ENCODE measurements at places on chromosomes 2 and 18. TPM values are rescaled to one million over a fixed set of nuclear protein-coding genes. Genes with fewer than 3 reads are reported as not detected.

GRCh38 chr2:111661286-111661940 lies 222.6 kb downstream of the ANAPC1 start:
- H3K4me1 ChIP-seq: peaks cover 45% of the 10 kb centered on the region
- peaks cover 3% of the 10 kb centered on the region for H3K36me3 ChIP-seq
- H3K27me3 ChIP-seq: peaks cover 22% of the 10 kb centered on the region
- no peak for DNase-seq

DNA sequence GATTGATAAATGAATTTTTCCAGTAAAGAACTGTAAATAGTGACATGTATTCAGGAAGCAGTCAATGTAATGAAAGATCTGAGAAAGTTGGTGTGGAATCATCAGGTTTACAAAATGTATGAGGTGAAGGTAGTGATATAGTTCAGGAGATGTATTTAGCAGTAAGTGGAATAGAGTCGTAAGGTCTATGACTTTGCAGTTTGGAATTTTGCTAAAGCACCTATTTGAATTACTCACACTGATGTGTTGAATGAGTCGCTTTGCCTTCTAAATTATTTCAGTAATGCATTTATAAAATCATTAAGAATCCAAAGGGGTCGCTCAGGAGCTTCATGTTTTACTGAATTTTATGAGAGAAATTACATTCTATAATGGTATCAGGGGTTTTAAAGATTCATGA lies 713.7 kb downstream of the DSC3 start:
- no peaks in the 10 kb centered on the region for H3K4me1 ChIP-seq
- no peak overlapping the region for H3K27ac ChIP-seq
- H3K36me3 ChIP-seq: no peaks in the 10 kb centered on the region
- no peaks in the 10 kb centered on the region for H3K27me3 ChIP-seq
- no peak for DNase-seq

Gene TUBA4B
- not detected for total RNA-seq

DNA sequence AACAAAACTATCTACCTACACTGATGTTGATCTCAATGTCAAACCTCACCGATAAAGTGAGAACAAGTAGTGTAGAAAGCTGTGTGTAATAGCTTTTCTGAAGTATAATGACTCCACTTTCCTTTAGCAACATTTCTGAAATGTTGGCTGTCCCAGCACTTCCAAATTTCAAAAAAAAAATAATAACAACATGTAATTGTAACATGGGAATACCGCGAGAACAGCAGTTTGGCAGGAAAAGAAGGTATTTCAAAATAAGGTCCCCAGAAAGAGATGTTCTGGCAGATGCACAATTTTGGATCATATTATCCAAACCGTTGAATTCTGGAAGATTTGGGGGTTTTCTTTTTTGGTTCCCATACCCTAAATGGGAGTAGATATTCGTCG lies 352.0 kb downstream of the ARHGAP15 start:
- no peak overlapping the region for H3K4me3 ChIP-seq
- H3K27ac ChIP-seq: no peak overlapping the region
- peaks cover 2% of the 10 kb centered on the region for H3K36me3 ChIP-seq

DNA sequence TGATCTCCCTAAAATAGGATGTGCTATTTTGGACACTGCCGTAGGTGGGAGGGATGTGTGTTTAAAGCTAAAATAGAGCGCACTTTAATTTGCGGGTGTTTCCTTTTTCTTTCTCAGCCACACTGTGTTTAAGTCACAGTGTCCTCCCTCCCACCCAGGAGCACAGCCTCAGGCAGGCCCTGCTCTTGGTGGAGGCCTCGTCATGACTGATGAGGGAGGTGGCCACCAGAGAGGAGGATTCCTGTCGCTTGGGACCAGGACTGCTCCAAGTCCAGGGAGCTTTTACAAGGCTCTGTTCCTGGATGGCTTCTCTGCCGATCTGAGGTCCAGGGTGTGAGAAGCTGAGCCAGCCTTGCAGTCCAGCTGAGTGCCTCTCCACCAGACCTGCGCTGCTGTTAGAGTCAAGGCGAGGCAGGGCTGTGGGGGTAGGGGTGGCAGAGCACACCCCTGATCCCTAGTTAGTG lies 33.5 kb downstream of the INPP4A start:
- peaks cover 99% of the 10 kb centered on the region for H3K4me1 ChIP-seq
- H3K36me3 ChIP-seq: peaks cover 17% of the 10 kb centered on the region
- DNase-seq: no peak
- H3K4me3 ChIP-seq: peak overlapping the region; percentile 39
- H3K27ac ChIP-seq: peak overlapping the region; percentile 81
- H3K27me3 ChIP-seq: no peaks in the 10 kb centered on the region

GRCh38 chr2:215794829-215795546 lies 218.4 kb downstream of the MREG start:
- no peaks in the 10 kb centered on the region for H3K27me3 ChIP-seq
- H3K36me3 ChIP-seq: no peaks in the 10 kb centered on the region
- H3K27ac ChIP-seq: no peak overlapping the region
- H3K4me1 ChIP-seq: peaks cover 6% of the 10 kb centered on the region

DNA sequence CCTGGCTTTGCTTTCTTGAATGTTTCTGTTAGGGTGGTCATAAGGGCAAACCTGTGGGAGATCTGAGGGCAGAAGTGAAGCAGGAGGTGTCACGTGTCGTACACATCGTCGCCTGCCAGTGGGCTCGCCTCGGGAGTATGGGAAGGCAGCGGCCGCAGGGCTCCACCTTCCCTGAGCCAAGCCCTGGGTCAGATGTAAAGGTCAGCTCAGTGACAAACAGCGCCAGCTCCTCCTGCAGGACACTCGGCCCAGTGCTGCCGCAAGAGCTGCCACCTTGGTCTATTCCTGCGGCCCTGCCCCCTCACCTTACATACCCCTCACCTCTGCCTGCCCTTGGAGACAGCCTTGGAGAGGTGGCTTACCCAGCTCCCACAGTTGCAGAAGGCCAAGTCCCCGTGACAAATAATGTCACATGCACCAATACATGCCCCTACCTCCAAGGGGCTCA lies 64.2 kb downstream of the PSMG2 start:
- peaks cover 1% of the 10 kb centered on the region for H3K27me3 ChIP-seq
- no peaks in the 10 kb centered on the region for H3K4me1 ChIP-seq
- no peak overlapping the region for H3K4me3 ChIP-seq
- H3K36me3 ChIP-seq: peaks cover 2% of the 10 kb centered on the region

DNA sequence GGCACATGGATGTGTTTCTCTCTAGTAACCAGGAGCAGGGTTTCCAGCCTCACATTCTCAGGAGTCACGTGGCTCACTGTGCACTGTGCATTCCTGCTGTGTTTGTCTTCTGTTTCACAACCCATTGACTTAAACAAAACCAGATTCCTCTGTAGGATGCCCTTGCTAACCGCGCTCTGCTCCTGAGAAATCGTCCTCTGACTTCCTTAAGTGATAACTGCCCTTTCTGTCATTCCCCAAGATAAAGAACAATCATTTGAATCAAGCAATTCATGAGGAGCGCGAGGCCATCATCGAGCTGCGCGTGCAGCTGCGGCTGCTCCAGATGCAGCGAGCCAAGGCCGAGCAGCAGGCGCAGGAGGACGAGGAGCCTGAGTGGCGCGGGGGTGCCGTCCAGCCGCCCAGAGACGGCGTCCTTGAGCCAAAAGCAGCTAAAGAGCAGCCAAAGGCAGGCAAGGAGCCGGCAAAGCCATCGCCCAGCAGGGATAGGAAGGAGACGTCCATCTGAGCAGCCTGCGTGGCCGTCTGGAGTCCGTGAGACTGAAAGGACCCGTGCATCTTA lies 60.2 kb downstream of the RALBP1 start:
- no peaks in the 10 kb centered on the region for H3K27me3 ChIP-seq
- no peak for DNase-seq

Data from activated T-helper 1 cell treated with anti-CD3 and anti-CD28 coated beads, Interleukin-12 subunit alpha, Interleukin-12 subunit beta, Interleukin-2, Interleukin-4 antibody, amounts not matched to agents 30 ng/mL and 10 ng/mL and 1 ng/mL, durations not matched to agents 14 hours and 24 hours and 36 hours (primary cell).